ENCODE measurements at places on chromosomes 6 and 20.

- no peak for DNase-seq
Observed at GRCh38 chr20:9141921-9142320, 73.0 kb downstream of the PLCB4 start.

DNA sequence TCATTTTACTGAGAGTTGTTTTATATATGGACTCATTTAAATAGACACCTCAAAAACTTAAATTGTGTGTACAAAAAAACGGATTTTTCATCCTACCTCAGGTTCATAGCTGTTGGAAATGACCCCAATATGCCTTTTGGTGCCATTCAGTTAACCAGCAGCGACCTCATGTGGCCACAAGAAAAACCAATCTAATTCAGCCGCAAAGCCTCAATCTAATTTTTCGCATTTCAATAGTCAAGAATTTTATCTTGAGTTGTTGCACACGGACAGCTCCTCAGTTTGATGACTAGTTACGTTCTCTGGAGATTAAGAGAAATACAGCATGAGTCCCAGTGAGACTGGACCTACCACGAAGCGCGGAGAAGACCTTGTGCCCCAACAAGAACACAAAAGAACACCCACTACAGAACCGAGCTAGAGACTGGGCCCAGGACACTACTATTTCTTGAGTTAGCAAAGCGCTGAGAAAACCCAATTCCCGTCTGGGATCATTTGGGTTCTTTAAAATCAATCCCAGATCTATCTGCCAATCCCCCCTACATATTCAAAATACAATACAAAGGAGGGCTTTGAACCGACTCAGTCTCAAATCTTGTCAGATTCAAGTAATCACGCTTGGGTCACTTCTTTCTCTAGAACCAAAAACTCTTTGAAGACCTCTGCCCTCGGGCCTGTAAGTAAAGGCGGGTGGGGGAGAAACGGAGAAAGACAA, 1.1 kb downstream of the TCP11 start:
- DNase-seq = peak; percentile 59

DNA sequence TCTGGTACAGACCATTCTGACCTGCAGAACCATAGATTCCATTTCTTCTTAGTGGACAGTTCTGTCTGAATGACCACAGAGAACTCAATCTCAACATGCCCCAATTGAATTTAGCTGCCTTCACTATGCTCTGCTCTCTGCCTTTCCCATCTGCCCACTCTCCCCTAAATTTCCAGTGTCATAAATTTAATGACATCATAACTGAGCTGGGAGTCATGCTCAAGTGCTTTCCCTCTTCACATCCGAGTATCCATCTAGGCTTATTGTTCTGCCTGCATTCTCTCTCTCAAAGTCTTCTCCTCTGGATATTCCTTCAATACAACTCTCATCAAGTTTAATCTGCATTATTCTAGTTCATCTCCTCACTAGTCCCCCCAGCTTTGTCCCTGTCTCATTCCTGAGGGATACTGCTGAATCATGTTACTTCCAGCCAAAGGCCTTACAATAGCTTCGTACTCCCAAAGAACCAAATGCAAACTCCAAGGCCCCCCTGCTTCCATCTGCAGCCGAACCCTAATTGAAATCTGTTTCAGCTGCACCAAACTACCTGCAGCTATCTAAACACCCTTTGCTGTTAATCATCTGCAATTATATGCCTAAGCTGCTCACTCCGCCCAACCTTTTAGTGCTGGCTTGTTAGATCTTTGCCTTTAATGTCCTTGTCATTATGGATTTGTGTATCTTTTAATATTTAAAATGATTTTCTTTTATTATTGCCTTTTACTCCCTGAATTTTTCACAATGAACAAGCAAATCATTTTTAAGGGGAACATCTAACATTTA, 46.1 kb downstream of the SLC35B3 start:
- DNase-seq = no peak

DNA sequence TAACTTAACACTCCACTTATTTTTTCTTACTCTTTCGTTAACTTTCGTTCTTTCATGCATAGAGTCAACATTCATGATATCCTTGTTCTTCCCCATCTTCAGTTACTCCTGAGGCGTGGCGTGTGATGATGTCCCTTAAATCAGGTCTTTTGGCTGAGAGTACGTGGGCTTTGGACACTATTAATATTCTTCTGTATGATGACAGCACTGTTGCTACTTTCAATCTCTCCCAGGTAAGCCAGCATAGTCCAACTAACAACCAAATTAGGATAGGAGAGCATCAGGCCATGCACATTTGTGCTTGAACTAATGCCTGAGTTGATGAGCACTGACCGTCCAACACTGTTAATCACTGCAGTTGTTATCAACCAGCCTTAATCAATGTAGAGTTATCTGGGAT, 119.6 kb downstream of the TMEM242 start:
- DNase-seq = no peak
